ENCODE measurements at places on chromosomes 12 and 14. TPM values are rescaled to one million over a fixed set of nuclear protein-coding genes. Genes with fewer than 3 reads are reported as not detected.

- DNase-seq = peak; percentile 27
Observed at GRCh38 chr14:69289811-69290520, 30.0 kb downstream of the GALNT16 start.

ART4 gene
- total RNA-seq = 3.1 TPM

GRCh38 chr14:30960216-30960615 is 65.2 kb upstream of the AP4S1 start:
- no peak for DNase-seq

- DNase-seq = no peak
Observed at GRCh38 chr12:8455727-8456360, at the start of gene CLEC6A. Gene CLEC6A, plus strand, starts transcription at chr12:8455962. Its CDS starts 150 bp downstream, at chr12:8456112.

- no peak for DNase-seq
Observed at GRCh38 chr14:100470523-100470897, 116.7 kb downstream of the BEGAIN start.

DNA sequence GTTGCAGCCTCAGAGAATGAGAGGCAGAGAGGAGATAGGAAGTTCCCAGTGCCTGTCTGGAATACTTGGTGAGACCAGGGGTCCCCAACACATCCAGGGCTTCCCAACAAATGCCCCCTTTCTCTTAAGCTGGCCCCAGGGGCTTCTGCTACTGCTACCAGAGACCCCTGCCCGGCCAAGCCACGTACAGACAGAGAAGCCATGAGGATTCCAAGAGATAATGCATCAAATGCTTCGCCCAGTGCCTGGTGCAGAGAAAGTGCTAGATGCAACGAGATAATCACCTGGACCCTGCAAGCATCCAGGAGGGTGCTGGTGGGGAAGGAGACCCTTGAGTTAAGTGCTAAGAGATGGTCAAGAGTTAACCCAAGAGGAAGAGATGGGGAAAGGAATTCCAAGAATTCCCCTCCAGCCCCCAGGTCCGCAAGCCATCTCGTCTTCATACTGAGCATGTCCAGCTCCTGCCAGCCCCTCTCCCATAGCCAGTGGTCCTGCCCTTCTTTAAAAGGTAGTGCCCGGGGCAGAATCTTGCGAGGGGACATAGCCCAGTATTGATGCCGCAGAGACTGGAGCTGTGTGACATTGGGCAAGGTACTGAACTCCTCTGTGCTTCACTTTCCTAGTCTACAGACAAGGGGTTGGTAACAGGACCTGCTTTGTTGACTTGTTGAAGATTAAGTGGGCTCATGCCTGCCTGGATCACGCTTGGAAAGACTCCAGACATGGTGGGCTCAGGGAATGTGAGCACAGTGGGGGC is 103.3 kb downstream of the CALM1 start:
- DNase-seq = no peak

GRCh38 chr12:29204521-29204920 is 55.4 kb downstream of the FAR2 start:
- DNase-seq = no peak

GRCh38 chr14:37114002-37114401 is 58.4 kb downstream of the SLC25A21 start:
- DNase-seq = no peak

TMEM106C gene
- total RNA-seq = 38.2 TPM

GRCh38 chr14:91755570-91756295 is 23.8 kb upstream of the CATSPERB start:
- DNase-seq = no peak

DNA sequence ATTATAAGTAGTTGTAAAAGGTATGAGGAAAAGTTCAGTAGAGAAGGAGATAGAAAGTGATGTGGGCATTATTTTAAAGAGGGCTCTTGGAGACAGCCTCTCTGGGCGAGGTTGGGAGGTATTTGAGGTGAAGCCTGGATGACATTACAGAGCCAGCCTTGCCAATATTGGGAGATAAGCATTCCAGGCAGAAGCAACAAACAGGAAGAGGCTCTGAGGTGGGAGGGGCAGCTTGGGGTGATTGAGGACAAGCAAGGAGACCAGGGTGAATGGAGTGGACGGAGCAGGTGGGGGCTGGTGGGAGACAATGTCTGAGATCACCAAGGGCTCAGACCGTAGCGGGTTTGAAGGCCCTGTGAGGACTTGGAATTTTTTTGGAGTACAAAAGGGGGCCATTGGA is 87.3 kb downstream of the DYRK2 start:
- DNase-seq = no peak

- DNase-seq = no peak
Observed at GRCh38 chr14:101118746-101119591, 215.4 kb upstream of the RTL1 start.

GRCh38 chr12:132559652-132560363 is 50.6 kb downstream of the LRCOL1 start:
- peak; percentile 50 for DNase-seq

SERPINA12 gene
- not detected for total RNA-seq

- no peak for DNase-seq
Observed at GRCh38 chr14:61451491-61451890, 130.1 kb downstream of the PRKCH start.

KRT6C gene
- total RNA-seq = not detected

CCDC38 gene
- not detected for total RNA-seq

GRCh38 chr12:123957196-123957595 is 15.4 kb downstream of the CCDC92 start:
- DNase-seq = no peak

GRIP1 gene
- total RNA-seq = 7.5 TPM

AP4S1 gene
- 13.7 TPM for total RNA-seq

GRCh38 chr12:128829861-128830504 is 6.2 kb upstream of the SLC15A4 start:
- DNase-seq = no peak

ASCL1 gene
- total RNA-seq = not detected

GALNT8 gene
- total RNA-seq = 1.3 TPM

- DNase-seq = no peak
Observed at GRCh38 chr12:102371165-102371564, 109.2 kb downstream of the IGF1 start.

LRP1-AS gene
- total RNA-seq = not detected

DNA sequence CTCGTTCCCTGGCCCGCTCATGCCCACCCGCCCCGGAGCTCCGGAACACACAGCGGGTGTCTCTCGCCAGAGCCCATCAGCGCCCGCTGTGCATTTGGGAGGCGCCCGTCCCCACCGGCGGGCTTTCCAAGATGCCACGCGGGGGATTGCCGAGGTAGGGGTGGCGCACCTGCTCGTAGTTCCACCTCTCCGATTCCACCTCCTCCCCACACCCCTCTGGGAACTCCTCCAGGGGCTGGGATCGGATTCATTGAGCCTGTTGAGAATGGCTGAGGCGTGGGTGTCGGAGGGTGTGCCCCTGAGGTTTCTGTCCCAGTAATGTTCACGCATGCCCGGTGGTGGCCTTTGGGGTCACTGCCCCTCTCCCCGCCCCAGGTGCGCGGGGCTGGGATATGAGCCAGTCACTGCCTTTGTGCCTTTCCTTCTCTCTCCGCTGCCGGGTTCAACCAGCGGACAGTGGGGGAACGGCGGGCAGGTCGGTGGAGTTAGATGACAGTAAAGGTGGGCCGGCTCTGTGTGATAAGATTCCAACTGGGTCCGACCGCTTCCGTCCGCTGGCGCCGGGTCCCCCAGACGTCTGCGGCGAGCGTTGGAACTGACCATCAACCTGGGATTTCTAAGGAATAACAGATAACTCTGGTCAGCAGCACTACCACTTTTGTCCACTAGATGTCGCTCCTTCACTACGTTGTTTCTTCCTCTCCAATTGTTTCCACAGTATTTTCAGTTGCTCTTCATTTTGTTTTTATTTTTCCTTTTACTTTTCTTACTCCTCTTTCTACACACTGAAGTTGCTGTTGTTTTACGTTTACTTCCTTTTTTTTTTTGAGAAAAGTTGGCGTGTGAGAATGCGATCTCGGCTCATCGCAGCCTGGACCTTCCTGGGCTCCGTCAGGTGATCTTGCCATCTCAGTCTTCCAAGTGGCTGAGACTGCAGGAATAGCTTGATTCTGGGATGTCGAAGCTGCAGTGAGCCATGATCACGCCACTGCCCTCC is 178.1 kb upstream of the ALG10B start:
- peak; percentile 83 for DNase-seq

GRCh38 chr14:36747411-36748184 is 85.9 kb downstream of the PAX9 start:
- DNase-seq = no peak

- no peak for DNase-seq
Observed at GRCh38 chr14:33709711-33710110, 241.2 kb downstream of the EGLN3 start.

- no peak for DNase-seq
Observed at GRCh38 chr12:69480698-69481097, 10.5 kb downstream of the FRS2 start.

RIMKLB gene
- 18.1 TPM for total RNA-seq

SOX5 gene
- 3.0 TPM for total RNA-seq

PPFIA2 gene
- total RNA-seq = not detected
